NCI-H187 (cell line): ENCODE measurements at places on chromosomes 1 and 21.

GRCh38 chr1:219813294-219813693 lies 115.1 kb downstream of the SLC30A10 start:
- DNase-seq = no peak

DNA sequence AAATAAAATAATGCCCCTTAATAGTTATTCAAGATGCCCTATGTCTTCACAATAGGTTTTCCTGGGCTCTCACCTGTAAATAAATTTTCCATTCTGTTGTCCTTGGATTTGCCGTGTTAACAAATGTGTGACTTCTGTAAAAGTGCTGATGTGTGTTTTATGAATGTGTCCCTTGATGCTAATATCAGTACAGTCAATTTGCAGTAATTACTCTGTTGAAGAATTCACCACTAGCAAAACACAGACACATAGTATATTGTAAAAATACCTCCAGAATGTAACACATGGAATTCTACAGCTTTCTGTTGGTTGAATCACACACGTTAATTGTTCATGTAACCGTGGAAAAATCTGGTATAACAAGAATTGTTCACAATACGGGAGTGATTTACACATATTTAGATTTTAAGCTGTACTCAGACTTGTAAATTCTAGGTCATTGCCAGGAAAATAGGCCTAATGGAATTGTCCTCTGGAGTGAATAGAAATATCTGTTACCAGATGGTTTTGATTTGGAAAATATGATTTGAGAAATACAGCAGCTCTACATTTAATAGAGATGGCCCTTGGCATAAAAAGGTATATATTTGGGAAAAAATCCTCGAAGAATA lies 36.7 kb upstream of the KCNK2 start:
- DNase-seq = no peak

- no peak for DNase-seq
Measured at GRCh38 chr1:57494530-57495079, 70.7 kb upstream of the DAB1 start.

DNA sequence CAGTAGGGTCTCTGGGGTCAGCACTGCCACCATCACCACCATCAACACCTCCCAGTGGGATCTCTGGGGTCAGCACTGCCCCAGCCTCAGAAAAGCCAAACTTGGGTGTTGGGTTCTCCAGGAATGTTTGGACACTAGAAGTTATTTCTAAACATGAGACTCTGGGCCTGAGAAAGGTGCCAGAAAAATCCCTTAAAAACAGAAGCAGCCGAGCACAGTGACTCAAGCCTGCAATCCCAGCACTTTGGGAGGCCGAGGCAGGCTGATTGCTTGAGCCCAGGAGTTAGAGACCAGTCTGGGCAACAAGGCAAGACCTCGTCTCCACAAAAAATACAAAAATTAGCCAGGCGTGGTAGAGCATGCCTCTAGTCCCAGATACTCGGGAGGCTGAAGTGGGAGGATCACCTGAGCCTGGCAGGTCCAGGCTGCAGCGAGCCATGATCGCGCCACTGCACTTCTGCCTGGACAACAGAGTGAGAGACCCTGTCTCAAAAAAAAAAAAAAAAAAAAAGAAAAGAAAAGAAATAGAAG lies 470 bp downstream of the PTAFR start:
- DNase-seq = no peak

GRCh38 chr21:35491920-35492678 lies 443.0 kb upstream of the RUNX1 start:
- DNase-seq = no peak

DNA sequence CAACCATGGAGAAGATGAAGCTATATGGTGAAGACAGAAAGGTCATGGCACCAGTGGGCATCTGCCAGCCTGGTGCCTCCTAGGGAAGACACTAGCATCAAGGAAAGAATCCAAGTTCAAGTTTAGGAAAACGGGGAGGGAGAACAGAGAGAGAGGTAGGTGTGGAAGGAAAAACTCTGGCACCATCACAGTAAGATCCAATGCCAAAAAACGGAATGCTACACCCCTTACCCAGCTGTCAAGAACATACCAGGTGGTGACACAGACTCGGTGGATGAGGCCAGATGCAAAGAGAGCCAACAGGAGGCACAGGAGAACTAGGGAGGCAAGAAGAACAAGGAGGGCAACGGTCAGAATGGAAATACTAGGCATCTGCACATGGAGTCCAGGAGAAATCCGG lies 3.6 kb downstream of the KRTCAP2 start:
- DNase-seq = no peak

- no peak for DNase-seq
Measured at GRCh38 chr1:243596431-243597062, 253.5 kb downstream of the AKT3 start.
